ENCODE measurements at places on chromosomes 1 and 21. TPM values are rescaled to one million over a fixed set of nuclear protein-coding genes. Genes with fewer than 3 reads are reported as not detected.

HSD3B2 gene
- total RNA-seq: not detected

KIF2C gene
- total RNA-seq: 40.5 TPM

KIAA0040 gene
- total RNA-seq: 0.83 TPM

DUSP10 gene
- 2.6 TPM for total RNA-seq

TIE1 gene
- 0.09 TPM for total RNA-seq

NCAM2 gene
- total RNA-seq: not detected

RHEX gene
- total RNA-seq: not detected
